Stimulated activated CD4-positive, alpha-beta T cell treated with anti-CD3 and anti-CD28 coated beads, Interleukin-1b, Interleukin-23, amount 100 ng/mL, for 24 hours (primary cell): ENCODE measurements at places on chromosomes 11 and 22.

- no peak for DNase-seq
These were observed 67.9 kb upstream of the PITPNB start for GRCh38 chr22:27986937-27987336.

DNA sequence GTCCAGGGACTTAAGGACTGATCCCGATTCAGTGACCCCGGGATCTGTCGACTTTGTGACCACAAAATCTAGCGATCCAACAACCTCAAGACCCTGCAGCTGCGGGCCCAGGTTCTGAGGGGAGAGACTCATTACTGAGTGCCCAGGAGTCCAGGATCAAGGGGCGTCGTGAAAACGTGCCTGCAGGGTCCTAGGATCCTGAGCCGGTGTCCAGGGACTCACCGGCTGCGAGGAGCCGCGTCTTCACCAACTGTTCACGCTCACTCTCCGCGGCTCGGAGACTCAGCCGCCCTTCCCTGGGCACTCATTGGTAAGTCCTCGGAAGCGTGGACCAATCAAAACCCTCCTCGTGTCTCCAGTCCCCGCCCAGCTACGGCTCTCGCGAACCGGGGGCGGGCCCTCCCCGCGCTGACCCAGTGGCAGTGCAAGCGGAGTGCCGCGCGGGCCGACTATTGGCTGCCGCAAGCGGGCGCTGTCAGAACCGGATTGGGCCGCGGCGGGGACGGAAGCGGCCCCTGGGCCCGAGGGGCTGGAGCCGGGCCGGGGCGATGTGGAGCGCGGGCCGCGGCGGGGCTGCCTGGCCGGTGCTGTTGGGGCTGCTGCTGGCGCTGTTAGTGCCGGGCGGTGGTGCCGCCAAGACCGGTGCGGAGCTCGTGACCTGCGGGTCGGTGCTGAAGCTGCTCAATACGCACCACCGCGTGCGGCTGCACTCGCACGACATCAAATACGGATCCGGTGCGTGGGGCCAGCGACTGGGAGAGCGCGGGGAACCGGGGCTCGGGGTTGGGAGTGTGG is at the start of gene SDF2L1:
SDF2L1 (plus strand) TSS at position 514 of the 795 bp plus-strand sequence; CDS start at position 549, 35 bp downstream.
- DNase-seq, result peak; percentile 88

DNA sequence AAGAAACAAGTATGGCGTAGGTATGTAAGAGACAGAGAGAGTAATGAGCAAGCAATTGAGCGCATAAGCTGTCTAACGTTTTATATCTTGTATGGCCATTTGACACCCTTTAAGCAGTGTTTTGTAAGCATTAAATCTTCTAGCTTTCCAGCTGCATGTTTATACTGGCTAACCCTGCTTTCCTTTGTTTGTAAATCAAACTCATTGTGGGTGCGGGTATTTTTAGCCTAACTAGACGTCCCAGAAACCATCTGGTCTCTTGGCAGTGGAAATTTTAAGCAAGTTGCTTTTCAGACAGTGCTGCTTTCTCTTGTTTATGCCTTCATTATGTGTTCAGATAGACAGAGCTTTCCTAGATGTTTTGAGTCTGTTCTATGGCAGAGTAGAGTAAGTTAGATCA is 73.5 kb downstream of the RNF169 start:
- DNase-seq, result no peak

DNA sequence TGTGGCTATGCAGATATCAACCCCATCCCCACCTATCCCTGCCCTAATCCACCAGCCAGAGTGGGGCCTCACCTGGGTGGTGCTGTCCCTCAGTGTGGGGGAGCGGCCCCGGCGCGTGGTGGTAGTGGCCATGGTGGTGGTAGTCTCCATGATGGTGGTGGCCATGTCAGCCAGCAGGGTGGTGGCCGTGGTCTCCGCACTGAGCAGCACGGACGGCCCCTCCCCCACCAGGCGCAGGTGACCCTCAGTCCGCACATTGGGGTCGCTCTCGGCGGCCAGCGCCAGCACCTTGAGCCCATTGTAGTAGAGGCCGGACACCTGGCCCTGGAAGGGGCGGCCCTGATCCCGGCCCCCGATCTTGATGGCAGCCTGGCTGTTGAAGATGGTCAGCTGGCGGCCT is 31.7 kb downstream of the SLC22A12 start:
- no peak for DNase-seq

GRCh38 chr11:109147726-109148125 is 274.3 kb upstream of the C11orf87 start:
- no peak for DNase-seq

GRCh38 chr11:134361661-134362060 is 29.9 kb downstream of the GLB1L2 start:
- no peak for DNase-seq

GRCh38 chr22:41216984-41217383 is 11.9 kb downstream of the L3MBTL2 start:
- DNase-seq, result no peak

GRCh38 chr11:47189100-47189834 is 3.0 kb upstream of the PACSIN3 start:
- no peak for DNase-seq

- no peak for DNase-seq
These were observed 21.6 kb downstream of the GPR83 start for GRCh38 chr11:94379613-94380012.

- DNase-seq, result no peak
These were observed 41.1 kb downstream of the TNRC6B start for GRCh38 chr22:40218723-40219294.

GRCh38 chr11:61266602-61267001 is 25.6 kb downstream of the PGA5 start:
- DNase-seq, result no peak

DNA sequence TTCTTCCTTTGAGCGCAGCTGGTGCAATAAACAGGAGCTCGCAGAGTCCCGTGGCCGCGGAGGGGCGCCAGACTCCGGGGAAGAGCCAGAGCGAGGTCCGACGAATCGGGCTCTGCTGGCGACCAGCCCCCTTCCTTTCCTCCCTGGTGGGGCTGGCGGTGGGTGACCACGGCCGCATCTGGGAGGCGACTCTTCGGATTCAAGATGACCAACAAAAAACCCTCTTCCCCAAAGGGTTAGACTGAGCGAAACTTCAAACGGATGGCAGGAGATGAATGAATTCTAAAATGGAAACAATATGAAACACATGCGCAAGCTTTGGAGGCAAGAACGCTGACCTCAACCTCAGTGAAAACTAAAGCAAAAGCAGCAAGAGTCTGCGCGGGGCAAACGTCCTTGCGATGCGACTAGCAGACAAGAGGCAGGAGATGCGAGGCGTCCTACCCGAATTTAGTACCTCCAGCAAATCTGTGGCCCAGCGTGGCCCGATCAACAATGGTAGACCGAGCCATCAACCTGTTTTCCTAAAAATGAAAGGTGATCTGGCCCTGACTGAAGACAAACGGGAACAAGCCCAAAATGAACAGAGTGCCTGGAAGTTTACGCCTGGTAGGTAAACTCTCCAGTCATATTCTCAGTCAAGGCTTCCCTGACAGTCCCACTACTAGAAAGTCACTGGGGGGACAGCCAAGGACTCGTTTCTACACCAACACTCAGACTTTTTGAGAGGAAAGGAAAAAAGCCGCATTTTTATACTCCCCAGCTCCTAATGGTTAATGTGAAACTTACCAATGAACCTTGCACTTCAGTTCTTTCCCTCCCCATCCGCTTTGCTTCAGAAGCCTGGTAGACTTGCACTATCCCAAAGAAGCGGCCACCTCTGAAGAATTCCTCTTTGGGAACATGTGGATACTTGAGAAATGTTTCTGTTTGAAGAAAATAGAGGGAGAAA is 11.6 kb downstream of the MMP3 start:
- no peak for DNase-seq

GRCh38 chr11:57798905-57799559 is 37.4 kb downstream of the CTNND1 start:
- no peak for DNase-seq

DNA sequence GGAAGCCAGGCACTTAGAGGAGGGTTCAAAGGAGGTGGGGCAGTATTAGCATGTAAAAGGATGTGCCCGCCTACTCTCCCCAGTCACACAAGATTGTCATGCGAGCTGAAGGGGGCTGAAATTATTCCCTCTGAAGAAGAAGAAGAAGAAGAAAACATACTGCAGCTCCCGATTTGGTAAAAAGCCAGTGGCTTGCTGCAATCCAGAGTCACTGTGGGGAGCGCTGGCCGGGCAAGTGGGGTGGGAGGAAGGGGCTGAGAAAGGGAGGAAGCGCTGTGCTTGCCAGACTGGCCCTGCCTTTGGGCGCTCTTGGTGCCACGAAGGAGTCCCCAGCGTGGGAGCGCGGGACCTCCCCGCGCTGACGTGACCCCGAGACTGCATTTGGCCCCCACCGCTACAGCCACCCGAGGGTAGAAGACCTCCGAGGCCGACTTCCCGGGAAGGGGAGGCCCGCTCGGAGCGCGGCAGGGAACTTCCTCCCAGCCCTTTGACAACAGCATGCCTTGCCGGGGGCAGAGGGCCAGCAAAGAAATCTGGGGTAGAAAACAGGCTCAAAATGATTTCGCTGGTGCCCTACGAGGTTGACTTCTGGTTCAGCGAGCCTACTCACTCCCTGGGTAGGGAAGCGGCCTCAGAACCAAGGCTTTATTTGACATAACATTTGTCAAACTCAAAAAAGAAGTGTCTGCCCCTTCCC is 906.3 kb downstream of the DLG2 start:
- no peak for DNase-seq

DNA sequence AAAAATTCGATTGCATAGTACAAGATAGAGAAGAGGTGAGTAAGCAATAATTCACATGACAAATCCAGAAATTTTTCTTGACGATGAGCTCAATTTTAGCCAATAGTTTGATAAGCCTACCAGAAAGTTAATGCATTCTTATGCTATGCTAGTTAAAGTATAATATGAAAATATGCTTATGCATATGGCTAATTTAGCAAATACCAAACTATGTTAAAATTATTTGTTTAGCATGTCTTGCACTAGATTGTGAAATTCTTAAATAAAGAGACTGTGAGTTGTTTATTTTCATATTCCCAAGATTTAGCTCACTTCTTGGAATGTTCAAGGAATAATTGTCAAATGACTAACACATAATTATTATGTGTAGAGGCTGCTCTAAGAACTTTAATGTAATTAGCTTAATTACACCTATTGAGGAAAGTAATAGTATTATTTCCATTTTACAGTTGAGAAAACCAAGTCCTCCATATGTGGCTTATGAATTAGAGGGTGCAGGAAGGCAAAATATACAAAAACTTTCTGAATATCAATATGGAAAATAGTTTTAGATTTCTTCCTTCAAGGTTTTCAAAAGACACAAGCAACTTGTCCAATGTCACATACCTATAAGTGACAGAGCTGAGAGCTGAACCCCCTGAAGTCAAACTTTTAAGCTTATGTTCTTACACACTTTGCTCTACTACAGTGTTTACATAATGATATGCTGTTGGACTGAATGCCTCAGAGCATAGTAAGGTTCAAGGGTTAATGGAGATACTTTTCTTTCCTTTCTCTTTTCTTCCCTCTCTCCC is 45.9 kb upstream of the ARHGAP20 start:
- DNase-seq, result no peak

GRCh38 chr11:80596291-80596810 is 1155.5 kb upstream of the TENM4 start:
- no peak for DNase-seq

DNA sequence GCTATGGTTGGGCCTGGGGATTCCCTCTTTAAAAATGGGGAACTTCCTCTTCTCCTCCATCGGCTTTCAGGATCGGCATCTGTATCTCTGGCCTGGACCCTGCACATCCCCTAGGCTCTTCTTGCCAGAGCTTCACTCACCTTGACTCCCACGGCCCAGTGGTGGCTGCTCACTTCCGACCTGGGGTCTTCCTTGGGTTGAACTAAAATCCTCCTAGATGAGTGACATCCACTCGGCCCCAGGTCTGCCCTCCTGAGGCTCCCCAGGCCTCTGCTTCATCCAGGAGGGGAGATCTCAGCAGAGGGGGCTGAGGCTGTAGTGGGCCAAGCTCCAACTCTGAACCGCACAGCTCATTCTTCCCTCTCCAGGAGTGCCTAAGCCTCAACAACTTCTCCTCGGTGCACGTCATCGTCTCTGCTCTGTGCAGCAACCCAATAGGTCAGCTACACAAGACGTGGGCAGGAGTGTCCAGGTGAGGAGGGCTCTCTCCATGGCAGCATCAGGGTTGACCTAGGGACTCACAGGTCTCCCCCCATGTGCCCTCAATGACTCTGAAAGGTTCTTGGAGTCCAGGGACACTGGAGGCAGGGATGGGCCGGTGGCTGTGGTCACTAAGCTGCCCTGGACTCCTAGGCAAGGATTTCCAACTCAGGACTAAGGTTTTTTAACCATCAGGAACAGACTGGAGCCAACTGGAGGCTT is 3.3 kb downstream of the RGL4 start:
- no peak for DNase-seq

DNA sequence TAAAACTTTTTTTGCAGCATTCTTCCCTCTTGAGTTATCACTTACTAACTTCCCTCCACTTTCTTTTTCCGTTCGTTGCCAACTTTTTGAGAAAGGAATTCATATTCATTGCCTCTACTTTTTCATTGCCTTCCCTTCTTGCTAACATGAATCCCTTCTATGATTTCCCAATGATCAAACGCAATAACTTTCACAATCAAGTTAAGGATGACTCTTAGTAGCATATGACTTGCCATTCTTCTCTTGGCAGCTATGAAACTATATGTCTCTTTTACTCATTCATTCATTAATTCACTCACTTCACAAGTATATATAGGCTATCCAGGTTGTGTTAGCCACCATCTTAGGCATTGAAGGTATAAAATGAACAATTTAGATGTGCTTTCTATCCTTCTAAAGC is 16.6 kb upstream of the ARHGAP20 start:
- no peak for DNase-seq

DNA sequence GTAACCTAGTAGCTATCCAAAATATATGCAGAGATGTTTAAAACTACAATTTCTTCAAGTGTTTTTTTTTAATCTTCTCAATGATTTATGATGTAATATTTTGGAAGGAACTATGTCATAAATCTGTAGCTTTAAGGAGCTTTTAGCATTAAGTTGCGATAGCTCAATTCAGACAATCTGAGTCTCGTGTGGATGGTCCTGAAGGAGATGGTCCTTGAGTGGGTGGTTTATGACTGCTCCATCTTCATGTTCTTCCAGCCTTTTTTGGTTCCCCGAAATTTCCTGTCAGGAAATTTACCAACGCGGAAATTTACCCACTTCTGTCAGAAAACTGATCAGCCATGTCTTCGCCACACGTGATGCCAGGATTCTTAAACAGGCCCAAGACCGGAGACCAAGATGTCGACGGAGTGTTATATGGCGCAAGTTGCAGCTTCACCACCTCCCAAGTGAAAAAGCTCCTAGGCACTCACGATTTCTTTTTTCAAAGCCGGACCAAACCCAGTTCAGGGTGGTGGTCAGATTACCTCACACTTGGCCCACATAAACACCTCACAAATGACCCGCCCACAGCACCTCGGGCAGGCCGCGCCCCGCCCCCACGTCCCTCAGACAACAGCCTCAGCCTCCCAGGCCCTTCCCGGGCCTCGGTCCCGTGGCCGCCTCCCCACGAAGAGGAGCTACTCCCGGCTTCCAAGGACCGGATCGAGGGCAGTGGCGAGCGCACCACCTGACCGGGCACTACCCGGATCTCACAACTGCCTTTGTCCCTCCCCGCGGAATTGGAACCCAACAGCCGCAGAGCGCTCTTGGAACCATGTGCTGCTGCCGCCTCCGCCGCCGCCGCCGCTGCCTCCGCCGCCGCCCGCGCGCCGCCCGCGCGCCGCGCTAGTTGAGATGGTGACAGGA is at the start of gene MORC2:
MORC2 (minus strand) TSS at position 760 of the 909 bp plus-strand sequence. CDS start 885 bp downstream, outside the sequence.
- no peak for DNase-seq

GRCh38 chr22:20625270-20625669 is 117.9 kb downstream of the MED15 start:
- no peak for DNase-seq

GRCh38 chr11:65357856-65358356 is 3.4 kb downstream of the TIGD3 start:
- DNase-seq, result no peak

GRCh38 chr11:78935398-78936068 is 360.9 kb upstream of the NARS2 start:
- DNase-seq, result no peak
